ENCODE measurements at places on chromosomes 4 and X. TPM values are rescaled to one million over a fixed set of nuclear protein-coding genes. Genes with fewer than 3 reads are reported as not detected.

GRCh38 chr4:7759216-7759615 lies 180.4 kb downstream of the AFAP1 start:
- no peak for DNase-seq

GRCh38 chr4:681736-682451 lies 7.1 kb downstream of the SLC49A3 start:
- no peak for DNase-seq

HPSE gene
- 0.17 TPM for total RNA-seq

DNA sequence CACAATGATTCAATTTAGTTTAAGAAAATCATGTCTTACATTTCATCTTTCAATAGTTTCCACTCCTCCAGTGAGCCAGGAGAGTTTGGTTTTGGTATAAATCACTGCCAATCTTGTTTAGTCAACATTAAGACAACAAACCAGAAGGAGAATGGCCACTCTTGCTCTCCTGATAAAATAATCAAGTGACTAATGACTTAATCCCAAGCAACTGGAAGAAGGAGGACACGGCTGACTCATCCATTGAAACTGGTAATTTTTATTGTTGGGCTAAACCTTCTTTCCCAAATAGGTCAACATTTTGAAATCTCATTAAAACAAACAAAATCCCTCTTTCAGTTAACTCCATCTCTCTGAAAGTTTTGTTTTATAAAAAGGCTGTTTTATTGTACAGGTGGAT lies 230.2 kb downstream of the CLCN4 start:
- DNase-seq, result peak; percentile 37

DNA sequence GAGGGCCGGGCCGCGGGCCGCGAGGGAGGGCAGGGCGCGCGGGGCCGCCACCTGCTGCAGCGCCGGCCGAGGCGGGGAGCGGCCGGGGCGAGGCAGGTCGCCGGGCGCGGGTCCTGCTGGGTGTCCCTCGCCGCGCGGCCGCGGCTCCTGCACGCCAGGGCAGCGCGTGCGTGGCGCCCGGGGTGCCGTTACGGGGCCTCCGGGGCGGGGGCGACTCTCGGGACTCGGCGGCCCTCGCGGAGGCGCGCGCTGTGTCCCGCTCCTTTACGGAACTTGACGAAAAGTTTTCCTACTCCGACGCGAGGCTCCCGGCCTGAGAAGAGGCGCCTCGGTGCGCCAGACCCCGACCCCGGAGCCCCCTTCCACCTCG lies 329 bp downstream of the TBC1D14 start:
- DNase-seq, result no peak

- DNase-seq, result no peak
Observed at GRCh38 chr4:119037709-119038108, 97.9 kb upstream of the MYOZ2 start.

DNA sequence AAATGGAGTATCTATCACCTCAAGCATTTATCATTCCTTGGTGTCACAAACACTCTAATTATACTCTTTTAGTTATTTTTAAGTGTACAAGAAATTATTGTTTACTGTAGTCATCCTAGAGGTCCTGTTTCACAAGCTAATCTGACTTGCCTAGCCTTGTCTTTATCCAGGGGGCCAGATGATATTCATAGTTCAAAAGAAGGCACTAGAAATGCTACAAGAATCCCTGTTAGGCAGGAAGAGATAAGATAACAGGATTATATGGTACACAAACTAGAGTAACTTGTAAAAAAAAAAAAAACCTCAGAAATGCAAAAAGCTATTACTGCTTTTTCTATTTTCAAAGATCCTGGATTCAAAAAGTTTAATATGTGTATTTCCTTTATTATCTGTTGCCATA lies 95.8 kb downstream of the MBNL3 start:
- DNase-seq, result no peak

- DNase-seq, result no peak
Observed at GRCh38 chr4:76714226-76714625, 183.7 kb downstream of the SOWAHB start.

GRCh38 chrX:80792205-80792604 lies 17.5 kb downstream of the BRWD3 start:
- DNase-seq, result peak; percentile 2

DNA sequence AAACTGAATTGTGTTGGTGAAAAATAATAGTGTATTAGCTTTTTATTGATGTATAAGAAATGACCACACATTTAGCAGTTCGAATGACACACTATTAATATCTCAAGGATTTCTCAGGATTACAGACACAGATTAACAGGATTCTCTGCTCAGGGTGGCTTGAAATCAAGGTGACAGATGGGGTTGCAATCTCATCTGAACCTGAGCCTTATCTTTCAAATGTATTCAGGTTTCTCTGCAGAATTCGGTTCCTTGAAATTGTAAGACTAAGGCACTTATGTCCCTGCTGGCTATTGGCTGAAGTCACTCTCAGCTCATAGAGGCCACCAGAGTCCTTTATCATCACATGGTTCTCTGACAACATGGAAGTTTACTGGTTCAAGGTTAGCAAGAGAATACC lies 1780.1 kb downstream of the ARAP2 start:
- no peak for DNase-seq

MAGEA3 gene
- total RNA-seq, result not detected

GRCh38 chr4:26020083-26020668 lies 106.2 kb downstream of the SMIM20 start:
- DNase-seq, result peak; percentile 94

RTL3 gene
- total RNA-seq, result not detected

SOD3 gene
- total RNA-seq, result 34.8 TPM

GRCh38 chrX:20144491-20144890 lies 2.9 kb upstream of the EIF1AX start:
- DNase-seq, result peak; percentile 21

DNA sequence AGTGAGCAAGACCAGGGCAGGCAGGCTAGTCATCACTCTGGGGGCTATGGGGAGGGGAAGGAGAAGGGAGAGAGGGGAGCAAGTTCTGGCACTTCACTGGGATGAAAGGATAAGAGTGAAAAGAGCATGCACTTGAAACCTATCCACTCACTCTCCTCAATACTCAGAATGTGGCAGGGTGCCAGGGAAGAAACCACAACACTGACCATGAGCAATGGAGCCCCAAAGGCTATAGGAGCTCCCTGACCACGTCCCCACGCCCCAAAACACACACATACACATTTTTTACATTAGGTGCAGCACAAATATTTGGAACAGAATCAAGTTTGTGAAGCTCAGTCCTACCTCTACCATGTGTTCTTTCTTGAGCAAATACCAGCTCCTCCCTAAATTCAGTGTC lies 132.2 kb downstream of the IDS start:
- no peak for DNase-seq

DNA sequence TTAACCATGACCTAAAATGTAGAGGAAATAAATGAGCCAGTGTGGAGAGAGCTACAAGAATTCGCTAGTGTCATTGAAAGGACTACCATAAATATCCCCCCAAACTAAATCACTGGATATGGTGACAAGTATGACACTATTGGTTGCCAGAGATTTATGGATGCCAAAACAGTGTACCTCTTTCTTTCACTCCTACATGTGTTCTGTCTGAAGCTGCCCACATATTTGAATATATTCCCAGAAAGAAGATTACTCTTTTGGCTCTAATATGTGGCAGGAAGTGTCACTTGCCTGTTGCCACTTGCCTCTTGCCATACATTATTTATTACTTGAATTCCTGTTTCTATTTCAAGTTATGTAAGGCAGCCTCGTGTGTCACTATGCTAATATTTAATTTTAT lies 1573.6 kb downstream of the TECRL start:
- no peak for DNase-seq

GRCh38 chr4:22045051-22045630 lies 96.6 kb upstream of the KCNIP4 start:
- DNase-seq, result no peak

DNA sequence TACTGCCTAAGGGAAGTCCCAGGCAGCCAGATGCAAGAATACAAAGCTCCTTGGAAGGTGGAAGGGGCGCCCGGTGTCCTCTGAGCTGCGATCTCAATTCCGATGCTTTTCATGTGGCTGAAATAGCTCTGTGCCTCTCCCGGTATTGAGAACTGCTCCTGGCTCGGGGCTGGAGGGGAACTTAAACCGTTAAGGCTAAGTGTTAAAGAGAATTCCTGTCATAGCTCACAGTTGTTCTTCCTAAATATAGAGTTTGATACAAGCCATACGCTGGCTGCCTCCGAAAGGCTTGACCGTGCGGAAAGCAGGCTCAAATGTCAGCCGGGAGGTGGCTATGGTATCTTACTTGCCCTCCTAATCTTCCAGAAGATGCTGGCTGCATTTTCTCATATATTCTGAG lies at the start of gene SMPX:
Gene SMPX, minus strand, starts transcription at position 157 of the 400 bp plus-strand sequence. CDS start 3,826 bp downstream, outside the sequence.
- DNase-seq, result no peak

DNA sequence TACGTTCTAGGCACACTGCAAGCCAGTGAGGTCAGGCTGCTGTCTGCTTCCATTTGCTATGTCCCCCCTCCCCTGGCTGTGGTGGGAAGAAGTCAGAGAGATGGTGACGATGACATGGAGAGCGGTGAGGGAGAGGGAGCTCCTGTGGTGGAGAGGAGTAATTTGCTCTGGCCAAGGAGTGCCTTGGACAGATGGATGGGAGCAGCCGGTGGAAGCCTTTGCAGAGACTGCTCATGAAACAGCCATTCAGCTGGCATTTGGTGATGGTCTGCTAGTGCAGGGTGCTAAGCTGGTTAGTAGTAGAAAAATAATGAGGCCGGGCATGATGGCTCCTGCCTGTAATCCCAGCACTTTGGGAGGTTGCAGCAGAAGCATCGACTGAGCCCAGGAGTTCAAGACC lies 124.1 kb downstream of the FHDC1 start:
- no peak for DNase-seq

- no peak for DNase-seq
Observed at GRCh38 chr4:27915822-27916221, 1055.2 kb downstream of the STIM2 start.

GRCh38 chr4:66569228-66569627 lies 898.9 kb upstream of the EPHA5 start:
- no peak for DNase-seq

- DNase-seq, result no peak
Observed at GRCh38 chrX:107014936-107015335, 14.9 kb upstream of the MORC4 start.

DNA sequence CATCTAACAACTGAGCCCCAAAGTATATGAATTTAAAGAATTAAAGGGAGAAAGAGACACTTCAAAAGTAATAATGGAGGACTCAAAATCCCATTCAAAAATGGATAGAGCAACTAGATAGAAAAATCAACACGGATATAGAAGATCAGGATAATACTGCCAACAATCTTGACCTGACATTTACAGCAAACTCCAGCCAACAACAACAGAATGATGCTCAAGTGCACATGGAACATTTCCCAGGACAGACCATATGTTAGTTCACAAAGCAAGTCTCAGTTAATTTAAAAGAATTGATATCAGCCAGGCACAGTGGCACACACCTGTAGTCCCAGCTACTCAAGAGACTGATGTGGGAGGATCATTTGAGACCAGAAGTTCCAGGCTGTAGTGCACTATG lies 72.0 kb upstream of the SMARCAD1 start:
- no peak for DNase-seq

STK32B gene
- total RNA-seq, result 0.50 TPM

GRCh38 chrX:28590396-28590795 lies 3.1 kb downstream of the IL1RAPL1 start:
- DNase-seq, result peak; percentile 42

ASB5 gene
- total RNA-seq, result 0.51 TPM

DNA sequence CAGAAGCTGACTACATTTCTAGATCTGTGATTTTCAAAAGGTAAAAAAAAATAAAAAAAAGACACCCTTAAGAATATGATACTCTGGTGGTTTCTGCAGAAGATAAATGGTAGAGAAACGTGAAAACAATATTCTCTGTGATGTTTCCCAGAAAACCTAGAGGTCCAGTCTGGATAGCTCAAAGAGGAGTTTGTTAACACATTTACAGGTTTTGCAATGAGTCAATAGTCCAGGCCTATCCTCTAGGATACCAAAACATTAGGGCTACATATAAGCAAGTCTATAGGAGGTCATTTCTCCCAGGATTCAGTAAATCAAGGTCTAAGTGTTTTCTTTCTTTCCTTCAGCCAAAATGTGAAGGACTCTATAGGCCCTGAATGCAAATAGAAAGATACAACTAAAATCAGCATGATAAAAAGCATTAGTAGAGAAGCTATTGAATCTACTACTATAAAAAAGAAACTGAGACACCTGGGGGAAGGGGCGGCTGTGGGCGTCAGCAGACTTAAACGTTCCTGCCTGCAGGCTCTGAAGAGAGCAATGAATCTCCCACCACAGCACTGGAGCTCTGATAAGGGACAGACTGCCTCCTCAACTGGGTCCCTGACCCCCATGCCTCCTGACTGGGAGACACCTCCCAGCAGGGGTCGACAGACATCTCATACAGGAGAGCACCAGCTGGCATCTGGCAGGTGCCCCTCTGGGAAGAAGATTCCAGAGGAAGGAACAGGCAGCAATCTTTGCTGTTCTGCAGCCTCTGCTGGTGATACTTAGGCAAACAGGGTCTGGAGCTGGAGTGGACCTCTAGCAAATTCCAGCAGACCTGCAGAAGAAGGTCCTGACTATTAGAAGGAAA lies 33.7 kb upstream of the SPP1 start:
- DNase-seq, result no peak

- no peak for DNase-seq
Observed at GRCh38 chr4:2411786-2412510, 6.5 kb downstream of the ZFYVE28 start.

GRCh38 chrX:15973299-15973698 lies 118.7 kb upstream of the AP1S2 start:
- peak; percentile 39 for DNase-seq

- DNase-seq, result peak; percentile 7
Observed at GRCh38 chr4:90095000-90095399, 32.2 kb upstream of the CCSER1 start.

GRCh38 chr4:1039493-1040343 lies 28.3 kb downstream of the FGFRL1 start:
- peak; percentile 53 for DNase-seq

DNA sequence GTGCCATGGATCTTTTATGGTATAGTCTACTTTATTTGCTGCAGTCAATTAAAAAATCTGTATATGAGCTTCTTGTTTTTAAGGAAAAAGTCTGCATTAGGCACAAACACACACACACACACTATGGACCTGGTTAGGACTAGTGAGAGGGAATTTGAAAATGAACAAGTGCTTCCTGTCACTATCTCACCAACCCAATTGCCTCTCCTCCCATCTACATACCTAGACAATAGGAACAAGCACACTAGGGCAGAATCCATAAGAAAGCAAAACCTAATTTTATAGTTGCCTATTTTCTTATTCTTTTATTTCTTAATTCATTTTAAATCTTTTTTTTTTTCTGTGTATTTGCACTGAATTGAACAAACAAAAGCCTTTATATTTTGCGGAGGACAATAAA lies 22.7 kb downstream of the PALLD start:
- no peak for DNase-seq

DNA sequence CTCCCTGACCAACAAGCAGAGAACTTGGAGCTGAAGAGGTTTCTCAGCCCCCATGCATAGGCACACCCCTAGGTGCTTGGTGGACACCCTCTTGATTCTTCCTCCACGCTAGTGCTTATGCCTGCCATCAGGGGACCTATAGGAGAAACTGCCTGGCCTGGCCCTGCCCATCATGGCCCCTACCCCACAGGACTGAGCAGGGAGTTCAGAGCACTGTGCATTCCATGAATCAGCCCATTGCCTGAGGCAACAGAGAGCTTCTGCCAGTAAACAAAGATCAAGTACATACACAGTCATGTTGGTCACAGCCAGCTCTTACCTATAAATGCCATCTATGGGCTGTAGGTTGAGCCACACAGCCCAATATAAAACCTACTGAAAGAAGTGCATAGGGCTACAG lies 99.1 kb upstream of the EDNRA start:
- DNase-seq, result no peak

- no peak for DNase-seq
Observed at GRCh38 chr4:15331930-15332329, 95.9 kb upstream of the C1QTNF7 start.
